Stimulated activated CD4-positive, alpha-beta T cell treated with anti-CD3 and anti-CD28 coated beads, Interleukin-12 subunit alpha, Interleukin-12 subunit beta, amount 100 ng/mL, for 48 hours (primary cell): ENCODE measurements at places on chromosomes 3 and 15.

DNA sequence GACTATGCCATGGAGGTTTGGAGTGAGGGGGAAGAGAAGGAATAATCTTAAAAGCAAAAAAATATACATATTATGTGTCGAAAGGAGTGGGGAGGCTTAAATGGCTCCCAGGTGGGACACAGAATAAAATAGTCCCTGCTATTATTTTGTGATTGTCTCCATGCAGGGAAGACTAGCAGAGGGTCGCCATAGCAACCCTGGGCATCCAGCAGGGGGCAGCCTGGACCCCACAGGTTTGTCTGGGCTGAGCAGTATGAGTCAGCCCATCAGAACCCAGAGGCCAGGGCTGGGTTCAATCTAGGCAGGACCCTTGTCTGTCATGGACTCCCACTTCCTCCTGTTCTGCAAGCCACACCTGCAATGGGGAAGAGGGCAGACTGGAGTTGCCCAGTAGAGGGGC lies 17.6 kb upstream of the LINGO1 start:
- DNase-seq: no peak

DNA sequence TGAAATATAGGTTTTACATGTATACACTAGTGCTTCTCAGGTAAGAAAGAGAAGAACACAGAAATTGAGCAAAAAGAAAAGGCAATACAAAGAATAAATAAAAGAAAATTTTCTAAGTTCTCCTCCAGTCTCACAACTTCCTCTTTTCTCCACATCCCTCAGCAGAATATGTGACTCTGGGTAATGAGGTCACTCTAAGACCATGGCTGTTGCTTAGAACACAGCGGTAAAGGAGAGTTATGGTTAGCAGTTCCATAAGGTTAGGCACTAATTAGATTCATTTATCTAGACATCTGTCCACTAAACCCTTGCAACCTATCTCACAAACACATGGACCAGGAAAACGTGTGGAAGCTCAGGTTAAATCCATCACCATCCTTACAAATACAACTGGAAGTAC lies 47.9 kb downstream of the IGSF11 start:
- DNase-seq: no peak

DNA sequence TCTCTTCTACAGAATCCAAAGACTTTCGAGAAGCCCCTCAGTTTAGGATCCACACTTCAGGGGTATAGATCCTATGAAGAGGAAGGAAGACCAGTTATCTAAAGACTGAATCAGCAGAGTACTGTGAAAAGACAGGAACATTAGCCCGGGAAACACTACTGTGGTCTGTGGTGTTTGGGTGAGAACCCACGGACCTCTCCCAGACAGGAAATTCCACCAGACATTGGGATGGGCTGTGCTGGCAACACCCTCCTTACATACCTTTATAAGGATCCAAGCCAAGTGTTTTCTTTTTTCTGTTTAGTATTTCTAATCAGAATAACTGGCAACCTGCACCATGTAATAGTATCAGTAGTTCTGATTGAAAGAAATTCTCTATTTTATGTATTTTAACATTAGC lies 14.1 kb downstream of the TMEM207 start:
- no peak for DNase-seq

- DNase-seq: no peak
Observed at GRCh38 chr15:70257573-70258248, 160.0 kb upstream of the TLE3 start.

DNA sequence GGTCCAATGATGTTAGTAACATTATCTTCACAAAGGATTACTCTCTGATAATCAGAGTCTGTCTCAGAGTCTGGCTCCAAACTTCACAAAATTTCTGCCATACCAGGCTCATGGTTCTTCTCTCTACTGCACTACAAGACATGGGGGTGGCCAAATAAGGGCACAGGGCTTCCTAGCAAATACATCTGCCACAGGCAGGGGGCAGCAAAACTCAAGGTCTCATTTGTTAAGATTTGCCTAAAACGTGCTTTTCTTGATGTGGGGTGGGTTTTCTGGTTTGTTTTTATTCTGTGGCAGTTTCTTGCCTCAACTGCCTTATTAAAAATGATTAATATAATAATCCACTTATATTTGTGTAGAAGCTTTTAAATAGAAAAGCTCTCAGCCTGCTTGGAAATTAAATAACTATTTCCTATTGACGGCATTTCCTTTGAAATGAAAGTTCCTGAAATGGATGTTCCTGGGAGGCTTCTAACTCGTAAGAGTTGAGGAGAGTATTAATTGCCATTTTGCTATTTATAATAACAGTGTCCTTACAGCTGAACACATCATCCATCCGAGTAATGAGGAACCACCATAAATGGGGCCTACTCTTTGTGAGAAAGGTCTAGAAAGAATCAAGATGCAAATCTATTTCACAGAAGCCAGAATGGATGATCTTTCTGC lies 53.8 kb downstream of the SST start:
- peak; percentile 61 for DNase-seq

- DNase-seq: no peak
Observed at GRCh38 chr15:43189296-43189695, 4.1 kb downstream of the CCNDBP1 start.

- DNase-seq: no peak
Observed at GRCh38 chr3:23594066-23594465, 211.7 kb upstream of the UBE2E1 start.

DNA sequence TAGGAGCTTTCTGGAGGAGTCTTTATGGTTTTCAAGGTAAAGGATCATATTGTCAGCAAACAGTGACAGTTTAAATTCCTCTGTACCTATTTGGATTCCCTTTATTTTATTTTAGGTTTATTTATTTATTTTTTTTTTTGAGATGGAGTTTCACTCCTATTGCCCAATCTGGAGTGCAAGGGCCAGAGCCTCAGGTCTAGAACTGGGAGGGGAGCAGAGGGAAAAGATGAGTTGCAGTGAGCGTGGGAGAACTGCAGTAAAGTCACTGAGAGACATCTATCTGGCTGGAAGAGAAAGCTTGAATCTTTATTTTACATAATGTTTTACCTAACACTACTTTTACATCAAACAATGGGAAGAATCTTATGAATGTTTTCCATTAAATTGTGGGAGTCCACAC lies 49.5 kb upstream of the GK5 start:
- no peak for DNase-seq
